ENCODE measurements at places on chromosomes 3 and 15.

GRCh38 chr3:36890261-36890660, 54.6 kb downstream of the TRANK1 start:
- no peak for DNase-seq

GRCh38 chr3:111548092-111548491, 6.1 kb downstream of the CD96 start:
- DNase-seq, result no peak

DNA sequence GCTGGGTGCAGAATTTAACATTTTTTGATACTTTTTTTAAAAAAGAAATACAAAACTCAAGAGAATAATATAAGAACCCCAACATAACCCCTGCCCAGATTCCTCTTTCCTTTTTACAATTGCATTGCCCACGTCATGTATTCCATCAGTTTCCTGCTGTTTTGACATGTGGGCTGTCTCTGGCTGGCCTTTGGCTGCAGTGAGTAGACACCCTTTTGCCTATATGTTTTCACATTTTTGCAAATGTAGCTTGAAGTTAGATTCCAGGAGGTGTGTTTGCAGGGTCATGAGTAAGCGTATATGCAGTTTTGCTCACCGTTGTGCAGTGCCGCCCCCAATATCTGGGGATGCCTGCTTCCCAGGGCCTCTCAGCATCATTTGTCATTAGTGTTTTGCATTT, 28.0 kb upstream of the ATP10A start:
- DNase-seq, result no peak

GRCh38 chr3:14206548-14207177, 28.0 kb downstream of the LSM3 start:
- no peak for DNase-seq

- DNase-seq, result no peak
Measured at GRCh38 chr3:34396956-34397355, 598.5 kb downstream of the PDCD6IP start.

DNA sequence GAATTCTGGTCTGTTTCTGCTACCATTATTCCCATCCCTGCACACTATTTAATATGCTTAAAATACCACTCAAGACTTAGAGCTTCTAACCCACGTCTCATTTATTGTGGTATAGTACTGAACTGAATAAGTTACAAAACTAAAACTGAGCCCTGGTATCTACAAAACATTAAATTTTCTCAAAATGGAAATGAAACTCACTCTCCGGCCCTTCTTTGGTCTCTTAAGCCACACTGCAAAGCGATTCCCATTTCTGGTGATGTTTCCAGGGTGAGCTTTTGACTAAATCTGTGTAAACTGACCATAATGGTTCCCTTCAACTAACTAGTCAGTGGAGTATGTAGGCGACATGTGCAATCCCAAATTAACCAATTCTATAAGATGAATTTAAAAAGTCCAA, 18.6 kb downstream of the KPNA4 start:
- DNase-seq, result no peak

DNA sequence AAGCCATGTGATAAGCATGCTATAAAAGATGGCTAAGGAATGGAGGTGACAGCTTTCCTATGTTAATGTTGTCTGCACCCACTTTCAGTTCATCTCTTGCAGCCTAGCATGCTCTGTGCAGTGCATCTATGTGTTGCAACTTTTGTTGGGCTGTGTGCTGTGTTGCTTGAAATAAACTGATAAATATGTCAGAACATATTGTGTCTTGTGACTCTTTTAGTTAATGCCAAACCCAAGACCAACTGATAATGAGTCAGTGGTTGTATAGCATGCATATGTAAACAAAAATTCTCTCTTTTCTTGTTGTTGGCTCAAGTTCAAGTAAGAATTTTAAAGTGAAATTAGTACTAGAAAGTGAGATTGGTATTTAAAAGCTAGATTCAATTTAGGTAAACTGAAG, 37.0 kb upstream of the SCN10A start:
- DNase-seq, result no peak
